ENCODE measurements at places on chromosomes 3 and 15. TPM values are rescaled to one million over a fixed set of nuclear protein-coding genes. Genes with fewer than 3 reads are reported as not detected.

- no peak for DNase-seq
These were observed 61.9 kb upstream of the CBLB start for GRCh38 chr3:105930733-105931132.

DNA sequence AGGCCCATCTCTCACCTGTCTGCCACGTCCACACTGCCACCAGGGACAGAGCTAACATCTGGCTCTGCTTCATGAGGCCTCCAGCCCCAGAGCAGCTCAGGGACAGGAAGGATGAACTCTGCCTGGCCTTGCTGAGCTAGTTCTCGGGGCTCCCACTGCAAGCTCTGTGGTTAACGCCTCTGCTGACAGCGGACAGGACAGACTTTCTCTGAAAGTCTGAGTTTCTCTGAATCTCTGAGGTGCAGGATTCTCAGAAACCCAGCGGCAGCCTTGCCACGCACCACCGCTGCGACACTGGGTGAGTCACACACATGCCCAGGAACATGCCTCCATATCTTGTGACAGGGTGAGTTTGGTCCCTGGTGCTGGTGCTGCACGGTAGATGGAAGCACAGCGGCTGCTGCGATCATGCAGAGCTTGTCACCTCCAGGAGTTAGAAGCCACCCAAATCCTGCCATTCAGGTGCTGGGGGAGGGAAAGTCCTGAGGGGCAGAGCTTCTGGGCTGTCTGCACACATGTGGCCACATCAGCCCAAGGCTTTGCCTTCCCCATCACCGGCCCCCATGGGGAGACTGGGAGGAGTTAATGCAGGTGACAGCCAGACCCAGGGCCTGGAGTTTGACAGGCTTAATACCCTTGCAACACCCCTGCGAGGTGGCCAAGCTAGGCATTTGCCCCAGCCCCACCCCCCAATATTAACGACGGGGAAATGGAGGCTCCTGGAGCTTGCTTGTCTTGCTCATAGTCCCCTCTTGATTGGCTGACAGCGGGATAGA lies 267.0 kb downstream of the PLCL2 start:
- no peak for DNase-seq

Gene APOD
- not detected for total RNA-seq

- DNase-seq, result no peak
These were observed 16.0 kb downstream of the TRAIP start for GRCh38 chr3:49840388-49840787.

Gene FGF12
- 10.9 TPM for total RNA-seq

Gene FBXW12
- not detected for total RNA-seq

Gene NANOGP8
- total RNA-seq, result not detected

GRCh38 chr15:99403597-99403996 lies 152.3 kb downstream of the LRRC28 start:
- DNase-seq, result no peak

DNA sequence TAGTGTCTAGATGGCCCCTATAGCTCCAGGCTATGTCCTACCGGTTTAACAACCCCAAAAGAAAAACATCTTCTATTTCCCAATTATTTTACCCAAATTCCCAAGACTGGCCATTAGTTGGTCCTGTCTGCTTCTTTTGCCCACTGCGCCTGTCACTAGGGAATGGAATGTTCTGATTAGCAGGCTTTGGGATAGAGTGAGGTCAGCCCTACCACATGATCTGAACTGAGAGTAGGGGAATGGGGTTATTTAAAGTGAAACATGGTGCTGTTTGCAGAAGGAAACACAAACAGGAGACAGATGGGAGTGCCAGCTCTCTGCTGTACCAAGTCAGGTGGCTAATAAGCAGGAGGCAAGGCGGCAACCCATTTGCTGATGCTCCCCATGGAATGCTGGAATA lies 635.6 kb upstream of the CFAP20DC start:
- no peak for DNase-seq

Gene PTX3
- total RNA-seq, result 0.59 TPM

All from PC-9 (cell line).